Dorsolateral prefrontal cortex (tissue), 122 donors: ENCODE measurements at places on chromosomes 16 and 17. TPM values are rescaled to one million over a fixed set of nuclear protein-coding genes. Genes with fewer than 3 reads are reported as not detected.

AGRP gene
- not detected for total RNA-seq

C16orf86 gene
- total RNA-seq = 5.7 TPM

GRCh38 chr17:58587713-58588117, 73.3 kb upstream of the MTMR4 start:
- peak; percentile 60 for DNase-seq

DNA sequence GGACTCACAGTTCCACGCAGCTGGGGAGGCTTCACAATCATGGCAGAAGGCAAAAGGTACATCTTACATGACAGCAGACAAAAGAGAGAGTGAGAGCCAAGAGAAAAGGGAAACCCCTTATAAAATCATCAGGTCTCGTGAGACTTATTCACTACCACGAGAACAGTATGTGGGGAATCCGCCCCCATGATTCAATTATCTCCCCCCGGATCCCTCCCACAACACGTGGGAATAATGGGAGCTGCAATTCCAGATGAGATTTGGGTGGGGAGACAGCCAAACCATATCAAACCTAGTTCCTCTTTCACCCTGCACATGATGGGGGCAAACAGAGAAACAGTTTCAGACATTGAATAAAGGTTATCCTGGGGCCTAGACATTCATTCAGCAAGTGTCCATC, 32.2 kb upstream of the IRX6 start:
- DNase-seq = no peak
